ENCODE measurements at places on chromosomes 7 and 10.

- DNase-seq = no peak
These were observed 21.9 kb downstream of the DPY19L1 start for GRCh38 chr7:35015346-35015859.

DNA sequence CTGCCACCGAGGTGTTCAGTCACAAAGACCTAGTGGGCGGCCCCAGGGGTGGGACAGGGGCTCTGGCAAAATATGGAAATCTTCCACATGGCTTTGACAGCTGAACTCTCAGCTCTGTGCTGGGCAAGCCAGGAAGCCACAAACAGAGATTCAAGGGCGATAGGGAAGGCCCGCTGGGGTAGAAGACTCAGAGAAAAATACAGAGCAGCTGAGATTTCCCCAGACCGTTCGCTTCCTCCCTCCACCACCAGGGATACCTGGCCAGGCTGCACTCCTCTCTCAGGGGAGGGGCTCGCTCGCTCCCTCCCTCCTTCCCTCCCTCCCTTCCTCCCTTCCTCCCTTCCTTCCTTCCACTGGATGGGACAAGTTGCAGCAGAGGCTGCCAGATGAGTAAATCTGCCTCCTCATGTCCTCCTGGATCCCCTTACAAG is 260.5 kb downstream of the PRPF18 start:
- no peak for DNase-seq

DNA sequence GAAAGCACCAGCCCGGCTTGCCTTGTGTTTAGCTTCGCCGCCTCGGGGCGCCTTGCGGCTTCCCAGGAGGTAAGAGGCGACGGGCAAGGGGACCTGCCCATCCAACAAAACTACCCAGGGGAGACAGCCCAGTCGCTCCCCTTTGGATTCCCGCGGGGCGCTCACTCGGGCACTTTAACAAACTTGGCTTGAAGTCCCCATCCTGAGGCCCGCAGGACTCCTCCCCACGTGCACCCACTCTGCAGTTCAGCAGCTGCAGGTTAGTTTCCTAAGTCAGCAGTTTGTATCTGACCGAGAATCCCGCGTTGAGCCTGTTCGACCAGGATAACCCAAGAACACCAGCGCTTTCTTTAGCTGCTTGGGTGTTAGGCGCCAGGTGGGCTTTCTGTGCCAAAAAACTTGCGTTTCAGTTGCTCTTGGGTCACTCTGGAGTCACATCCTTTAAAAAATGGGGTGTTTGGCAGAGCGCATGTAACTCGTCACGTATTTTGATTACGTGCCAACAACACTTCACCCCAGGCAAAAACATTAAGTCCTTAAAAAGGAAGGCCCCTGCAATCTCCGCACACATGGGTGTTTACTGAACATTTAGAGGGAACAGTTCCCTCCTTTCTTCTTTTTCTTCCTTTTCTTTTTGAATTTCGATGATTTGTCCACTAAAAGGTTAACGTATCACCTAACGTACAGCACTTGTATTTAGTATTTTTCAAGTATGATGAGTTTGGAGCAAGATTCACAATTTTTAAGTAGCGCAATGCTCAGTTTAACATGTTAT is 876 bp downstream of the DNAH11 start:
- no peak for DNase-seq

DNA sequence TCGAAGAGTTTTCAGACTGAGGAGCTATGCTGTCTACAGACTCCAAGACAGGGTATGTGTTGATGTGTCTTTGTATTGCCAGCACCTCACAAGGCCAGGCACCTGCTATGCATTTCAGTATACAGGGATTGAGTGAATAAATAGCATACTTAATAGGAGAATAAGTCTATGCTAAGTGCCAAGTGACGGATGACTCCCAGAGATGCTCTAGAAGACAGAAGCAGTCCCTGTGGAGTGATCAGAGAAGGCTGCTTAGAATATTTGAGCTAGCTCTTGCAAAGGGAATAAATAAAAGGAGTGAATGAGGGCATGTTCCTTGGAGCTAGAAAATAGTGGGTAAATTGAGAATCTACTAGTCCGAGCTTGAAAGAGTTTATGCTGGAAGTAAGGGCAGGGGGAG is 346.4 kb downstream of the GATA3 start:
- no peak for DNase-seq

DNA sequence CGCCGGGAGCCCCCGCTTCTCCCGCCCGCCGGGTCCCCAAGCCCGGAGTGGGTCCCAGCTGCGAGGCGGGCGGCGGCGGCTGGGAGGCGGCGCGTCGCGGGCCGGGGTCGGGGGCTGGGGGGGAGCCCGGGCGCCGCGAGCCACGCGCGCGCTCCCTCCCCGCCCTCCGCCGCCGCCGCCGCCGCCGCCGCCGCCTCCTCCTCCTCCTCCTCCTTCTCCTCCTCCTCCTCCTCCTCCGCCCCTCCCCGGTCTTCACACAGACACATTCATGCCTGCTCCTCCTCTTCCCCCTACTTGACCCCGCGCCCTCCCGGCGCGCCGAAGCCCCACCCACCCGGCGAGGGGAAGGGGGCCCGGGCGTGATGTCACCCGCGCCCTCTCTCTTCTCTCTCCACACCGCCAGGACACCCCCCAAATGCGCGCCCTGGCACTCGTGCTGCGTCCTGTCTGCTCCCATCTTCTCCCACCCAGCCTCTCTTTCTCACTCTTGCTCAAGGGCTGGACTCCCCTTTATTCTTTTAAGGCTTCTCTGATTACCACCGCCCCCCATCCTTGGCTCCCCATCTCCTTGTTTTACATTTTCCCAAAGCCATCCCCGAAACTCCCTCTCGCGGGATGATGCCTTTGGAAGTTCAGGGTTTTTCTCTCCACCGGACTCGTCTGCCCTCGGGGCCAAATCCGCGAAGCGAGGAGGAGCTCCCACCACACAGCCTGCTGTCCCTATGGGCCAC is 967 bp upstream of the GLI3 start:
- DNase-seq = no peak

DNA sequence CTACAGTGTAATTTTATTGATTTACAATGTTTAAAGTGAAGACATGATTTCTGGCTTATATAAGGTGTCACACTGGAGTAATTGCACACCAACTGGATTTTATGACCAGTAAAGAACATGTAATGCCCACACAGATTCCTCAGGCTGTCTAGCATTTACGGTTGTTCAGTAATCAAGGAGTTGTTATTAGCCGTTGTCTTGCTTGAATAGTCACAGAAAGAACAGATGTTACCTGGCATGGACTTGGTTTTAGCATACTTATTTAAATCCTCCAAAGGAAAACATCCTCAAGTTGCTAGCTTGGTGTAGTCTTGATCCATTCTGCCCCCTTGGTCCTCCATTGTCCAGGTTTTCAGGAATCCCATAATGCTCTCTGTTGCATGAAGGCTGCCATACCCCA is 65.8 kb downstream of the POU6F2 start:
- no peak for DNase-seq

DNA sequence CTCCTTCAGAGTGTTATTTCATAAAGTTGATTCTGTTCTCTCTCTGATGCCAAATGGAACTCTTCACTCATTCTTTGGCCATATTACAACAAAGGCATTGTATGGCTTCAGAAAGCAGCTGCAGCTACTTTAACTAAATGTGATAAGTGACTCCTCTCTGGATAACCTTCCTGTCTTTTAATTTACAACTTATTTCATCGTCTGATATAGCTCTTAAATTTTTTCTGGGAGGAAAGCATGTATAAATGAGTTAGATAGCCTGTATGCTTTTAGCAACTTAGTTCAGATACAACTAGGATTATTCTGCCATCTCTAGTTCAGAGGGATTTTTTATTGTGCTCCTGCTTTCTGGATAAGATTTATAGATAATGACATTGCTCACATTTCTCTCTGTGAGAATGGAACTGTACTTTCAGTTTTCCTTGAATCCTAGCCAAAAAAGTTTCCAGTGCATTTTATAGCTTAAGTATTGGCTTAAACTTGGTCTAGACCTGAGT is 57.5 kb downstream of the KLHDC10 start:
- DNase-seq = no peak

DNA sequence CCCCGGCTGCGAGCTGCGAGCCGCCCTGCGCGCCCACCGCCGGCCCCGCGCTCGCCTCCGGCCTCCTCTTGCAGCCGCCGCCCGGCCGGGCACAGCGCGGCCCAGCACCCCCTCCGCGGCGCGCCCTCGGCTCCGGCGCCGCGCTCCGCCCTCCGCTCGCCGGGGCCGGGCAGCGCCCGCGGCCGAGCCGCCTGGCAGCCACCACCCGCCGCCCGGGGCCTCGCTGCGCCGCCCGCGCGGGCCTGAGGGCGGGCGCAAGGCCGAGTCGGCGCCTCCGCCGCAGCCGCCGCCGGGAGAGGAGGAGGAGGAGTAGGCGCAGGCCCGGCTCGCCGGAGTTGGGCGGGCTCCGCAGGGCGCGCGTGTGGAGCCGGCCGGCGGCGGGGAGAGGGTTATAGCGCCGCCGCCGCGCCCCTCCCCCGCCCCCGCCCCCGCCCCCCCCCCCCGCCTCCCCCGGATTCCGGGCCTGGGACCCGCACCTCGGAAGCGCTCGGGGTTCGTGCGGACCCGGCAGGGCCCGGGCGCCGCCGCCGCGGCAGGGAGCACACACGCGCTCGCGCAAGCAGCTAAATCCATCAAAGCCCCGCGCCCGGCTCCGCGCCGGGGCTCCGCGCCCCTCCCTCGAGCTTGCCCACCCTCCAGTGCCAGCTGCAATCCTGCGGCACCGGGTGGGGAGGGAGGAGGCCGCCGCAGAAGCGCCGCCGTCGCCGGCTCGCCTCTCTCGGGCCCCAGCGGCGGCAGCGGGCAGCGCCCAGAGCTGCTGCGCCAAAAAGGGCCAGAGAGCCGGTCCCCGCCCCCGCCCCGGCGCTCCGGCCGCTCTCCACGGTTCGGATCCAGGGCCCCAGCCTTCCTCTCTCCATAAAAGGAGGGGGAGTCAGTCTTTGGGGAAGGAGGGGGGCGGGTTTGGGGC is at the start of gene PDGFA:
PDGFA (minus strand) TSS at position 363 of the 907 bp plus-strand sequence. CDS start 845 bp downstream, outside the sequence.
- DNase-seq = no peak

DNA sequence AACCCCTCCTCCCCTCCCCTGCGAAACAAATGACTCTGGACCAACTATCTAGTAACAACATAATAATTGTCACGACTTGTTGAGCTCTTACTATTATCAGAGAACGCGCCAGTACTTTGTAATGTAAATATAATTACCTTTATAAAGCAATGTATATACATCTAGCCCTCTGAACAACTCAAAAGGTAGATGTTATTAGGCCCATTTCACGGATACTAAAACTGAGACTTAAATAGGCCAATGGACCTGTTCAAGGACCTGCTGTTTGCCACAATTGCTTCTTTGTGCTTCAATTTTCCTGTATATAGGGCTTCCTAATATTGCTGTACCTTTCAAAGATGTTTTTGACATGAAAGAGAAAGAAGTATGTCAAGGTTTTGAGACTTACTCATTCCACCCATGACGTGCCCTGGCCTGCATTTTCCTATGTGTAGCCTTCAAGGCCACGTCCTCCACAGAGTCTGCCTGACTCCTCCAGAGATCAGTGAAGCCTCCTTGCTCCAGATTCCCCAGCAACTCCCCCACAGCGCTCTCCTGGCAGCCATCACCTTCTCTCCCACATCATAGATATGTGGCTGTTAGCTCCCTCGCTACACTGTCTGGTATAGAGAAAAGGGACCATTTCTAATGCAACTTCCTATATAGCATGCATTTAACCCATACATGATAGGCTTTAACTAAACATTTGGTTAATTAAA is 156.6 kb downstream of the SKIDA1 start:
- no peak for DNase-seq

DNA sequence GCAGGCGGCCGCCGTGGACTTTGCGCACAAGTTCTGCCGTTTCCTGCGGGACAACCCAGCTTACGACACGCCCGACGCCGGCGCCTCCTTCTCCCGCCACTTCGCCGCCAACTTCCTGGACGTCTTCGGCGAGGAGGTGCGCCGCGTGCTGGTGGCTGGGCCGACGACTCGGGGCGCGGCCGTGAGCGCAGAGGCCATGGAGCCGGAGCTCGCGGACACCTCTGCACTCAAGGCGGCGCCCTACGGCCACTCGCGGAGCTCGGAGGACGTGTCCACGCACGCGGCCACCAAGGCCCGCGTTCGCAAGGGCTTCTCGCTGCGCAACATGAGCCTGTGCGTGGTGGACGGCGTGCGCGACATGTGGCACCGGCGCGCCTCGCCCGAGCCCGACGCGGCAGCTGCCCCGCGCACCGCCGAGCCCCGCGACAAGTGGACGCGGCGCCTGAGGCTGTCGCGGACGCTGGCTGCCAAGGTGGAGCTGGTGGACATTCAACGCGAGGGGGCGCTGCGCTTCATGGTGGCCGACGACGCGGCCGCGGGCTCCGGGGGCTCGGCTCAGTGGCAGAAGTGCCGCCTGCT is 14.1 kb downstream of the SH2B2 start:
- DNase-seq = no peak

- DNase-seq = no peak
These were observed 661 bp downstream of the HECTD2 start for GRCh38 chr10:91410638-91411371.

DNA sequence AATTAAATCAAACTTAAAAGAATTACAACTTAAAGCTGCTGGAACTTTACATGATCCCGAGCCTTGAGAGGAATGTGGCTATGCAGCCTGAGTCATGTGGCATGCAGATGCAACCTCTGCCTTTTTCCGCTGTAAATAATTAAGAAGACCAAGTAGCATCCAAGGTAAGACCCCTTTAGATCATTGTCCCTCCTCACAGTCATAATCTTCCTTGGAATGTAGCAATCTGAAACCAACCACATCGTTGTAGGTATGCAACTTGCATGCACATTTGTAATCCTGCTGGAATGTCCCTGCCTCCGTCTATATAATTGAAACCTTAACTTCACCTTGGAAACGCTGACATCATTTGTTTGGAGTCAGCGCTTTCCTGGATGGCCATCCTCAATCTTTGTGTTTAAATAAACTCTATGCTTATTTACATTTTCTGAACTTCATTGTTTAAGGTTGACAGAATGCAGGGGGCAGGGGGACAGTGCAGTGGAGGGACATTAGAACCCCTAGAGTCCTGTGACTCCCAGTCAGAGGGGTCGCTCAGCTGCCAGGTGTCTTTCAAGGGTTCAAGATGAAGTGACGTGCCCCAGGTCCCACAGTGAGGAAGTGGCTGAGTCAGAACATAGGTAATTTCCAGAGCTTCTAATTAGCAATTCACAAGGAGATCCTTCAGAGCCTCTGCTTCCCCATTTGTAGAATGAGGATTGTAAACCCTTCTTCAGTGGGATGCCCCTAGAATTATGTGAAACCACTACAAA is 110.7 kb downstream of the RALA start:
- DNase-seq = no peak

- no peak for DNase-seq
These were observed 121.2 kb upstream of the TARP start for GRCh38 chr7:38394660-38395059.

GRCh38 chr7:18361756-18362155 is 133.8 kb upstream of the HDAC9 start:
- DNase-seq = no peak

GRCh38 chr10:119614686-119615085 is 17.9 kb upstream of the TIAL1 start:
- DNase-seq = no peak

- DNase-seq = no peak
These were observed 28.8 kb downstream of the STN1 start for GRCh38 chr10:103889121-103889720.

Measured in T follicular helper cell (primary cell).